ENCODE measurements at places on chromosomes 11 and 22. TPM values are rescaled to one million over a fixed set of nuclear protein-coding genes. Genes with fewer than 3 reads are reported as not detected.

MAP6 gene
- 0.38 TPM for total RNA-seq

DNA sequence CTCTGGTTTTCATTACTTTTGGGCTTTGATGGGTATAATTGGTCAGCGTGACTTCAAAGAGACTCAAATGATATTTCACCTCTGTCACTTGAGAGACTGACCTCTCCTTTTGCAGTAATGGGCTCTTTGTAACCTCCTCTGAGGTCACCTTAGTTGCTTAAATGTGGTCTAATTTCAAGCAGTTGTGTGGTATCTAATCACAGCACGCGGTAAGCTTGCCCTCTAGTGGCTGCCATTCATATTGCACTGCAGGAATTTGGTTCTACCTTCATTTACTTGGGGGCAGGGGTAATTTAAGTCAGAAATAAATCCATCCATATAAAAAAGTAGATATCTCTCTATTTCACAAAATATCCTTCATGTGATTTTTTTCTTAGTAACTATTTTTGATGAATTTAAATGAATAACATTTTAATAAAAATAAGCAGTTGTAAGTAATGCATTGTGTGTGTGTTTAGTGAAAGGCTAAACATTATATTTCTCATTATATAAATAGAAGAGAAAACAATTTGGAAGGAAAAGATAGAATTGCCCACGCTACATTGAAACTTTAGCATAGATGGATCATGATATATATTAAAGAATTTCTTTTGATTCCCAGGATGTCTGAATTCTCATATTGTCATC, 55.0 kb upstream of the ANO3 start:
- no peaks in the 10 kb centered on the region for H3K27me3 ChIP-seq
- H3K4me3 ChIP-seq = no peak overlapping the region
- H3K4me1 ChIP-seq = no peaks in the 10 kb centered on the region
- no peaks in the 10 kb centered on the region for H3K36me3 ChIP-seq
- no peak for DNase-seq
- no peak overlapping the region for H3K27ac ChIP-seq

APOA5 gene
- not detected for total RNA-seq

GRCh38 chr22:22796724-22797123, 90.9 kb upstream of the IGLL5 start:
- no peaks in the 10 kb centered on the region for H3K36me3 ChIP-seq
- no peak for DNase-seq
- no peaks in the 10 kb centered on the region for H3K4me1 ChIP-seq
- H3K4me3 ChIP-seq = no peak overlapping the region
- H3K27me3 ChIP-seq = no peaks in the 10 kb centered on the region
- no peak overlapping the region for H3K27ac ChIP-seq

DNA sequence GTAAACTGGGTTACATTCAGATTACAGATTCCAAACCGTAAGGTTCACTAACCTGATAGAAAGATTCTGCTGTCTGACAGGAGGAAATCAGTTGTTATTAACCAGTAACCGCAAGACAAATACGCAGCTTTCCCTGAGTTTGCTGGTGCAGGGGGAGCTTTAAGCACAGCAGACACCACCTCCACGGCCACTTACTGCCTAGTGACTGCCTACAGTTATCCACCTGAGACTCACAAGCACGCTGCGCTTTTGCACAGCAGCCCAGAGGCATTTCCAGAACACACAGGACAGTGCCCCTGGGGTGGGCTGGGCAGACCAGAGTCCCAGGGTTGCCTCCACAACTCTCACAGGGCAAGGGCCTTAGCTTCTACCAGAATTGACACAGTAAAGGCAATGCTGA, 90.9 kb downstream of the CTTN start:
- DNase-seq = no peak
- H3K4me3 ChIP-seq = no peak overlapping the region
- no peaks in the 10 kb centered on the region for H3K27me3 ChIP-seq
- no peak overlapping the region for H3K27ac ChIP-seq
- no peaks in the 10 kb centered on the region for H3K36me3 ChIP-seq
- H3K4me1 ChIP-seq = no peaks in the 10 kb centered on the region

DNA sequence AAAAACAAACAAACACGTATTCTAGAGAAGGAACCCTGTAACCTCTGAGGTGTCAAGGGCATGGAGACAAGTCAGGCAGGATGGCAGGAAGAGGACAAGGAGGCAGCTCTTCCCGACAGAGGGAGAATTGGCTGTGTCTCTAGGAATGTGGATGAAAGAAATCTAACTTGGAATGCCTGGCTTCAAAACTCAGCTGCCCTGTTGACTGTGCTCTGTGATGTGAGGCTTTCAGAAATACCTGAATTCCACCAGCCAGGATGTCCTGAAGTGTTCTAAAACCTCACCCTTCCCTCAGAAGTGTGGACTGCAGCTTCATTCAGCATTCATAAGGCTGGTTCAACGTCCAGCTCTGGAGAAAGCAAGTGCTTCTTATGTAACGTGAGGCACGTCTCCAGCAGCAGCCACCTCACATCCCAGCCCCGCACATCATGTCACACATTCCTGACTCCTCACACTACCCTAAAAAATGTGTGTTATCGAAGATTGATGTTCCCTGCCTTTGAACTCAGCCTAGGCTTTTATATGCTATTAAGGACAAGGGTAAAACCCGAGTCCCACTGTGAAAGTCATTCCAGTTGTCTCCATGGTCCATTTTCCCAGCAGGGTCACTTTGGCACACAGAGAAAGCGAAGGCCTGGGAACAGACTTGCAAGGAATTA, 398.9 kb downstream of the ETS1 start:
- no peak overlapping the region for H3K4me3 ChIP-seq
- DNase-seq = no peak

DNA sequence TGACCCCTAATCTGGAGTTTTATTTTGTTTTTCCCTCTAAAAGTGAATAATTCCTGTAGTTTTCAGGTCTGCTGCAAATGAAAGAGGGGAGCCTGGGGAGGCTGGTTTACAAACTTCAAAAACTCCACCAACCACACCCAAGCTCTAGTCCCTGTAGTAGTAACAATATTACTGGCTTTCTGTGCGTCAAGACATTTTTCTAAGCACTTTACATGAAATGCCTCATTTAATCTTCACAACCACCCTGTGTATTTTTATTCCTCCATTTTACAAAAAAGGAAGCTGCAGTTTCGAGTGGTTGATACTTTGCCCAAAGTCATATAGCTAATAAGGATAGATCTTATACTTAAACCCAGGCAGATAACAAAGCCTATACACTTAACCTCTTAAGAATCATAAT, 23.5 kb downstream of the CTNND1 start:
- H3K36me3 ChIP-seq = peaks cover 25% of the 10 kb centered on the region
- peaks cover 100% of the 10 kb centered on the region for H3K4me1 ChIP-seq
- no peak for DNase-seq
- peak overlapping the region; percentile 68 for H3K27ac ChIP-seq
- no peaks in the 10 kb centered on the region for H3K27me3 ChIP-seq

FAM111B gene
- total RNA-seq = 4.2 TPM

POLD3 gene
- total RNA-seq = 13.8 TPM

DNA sequence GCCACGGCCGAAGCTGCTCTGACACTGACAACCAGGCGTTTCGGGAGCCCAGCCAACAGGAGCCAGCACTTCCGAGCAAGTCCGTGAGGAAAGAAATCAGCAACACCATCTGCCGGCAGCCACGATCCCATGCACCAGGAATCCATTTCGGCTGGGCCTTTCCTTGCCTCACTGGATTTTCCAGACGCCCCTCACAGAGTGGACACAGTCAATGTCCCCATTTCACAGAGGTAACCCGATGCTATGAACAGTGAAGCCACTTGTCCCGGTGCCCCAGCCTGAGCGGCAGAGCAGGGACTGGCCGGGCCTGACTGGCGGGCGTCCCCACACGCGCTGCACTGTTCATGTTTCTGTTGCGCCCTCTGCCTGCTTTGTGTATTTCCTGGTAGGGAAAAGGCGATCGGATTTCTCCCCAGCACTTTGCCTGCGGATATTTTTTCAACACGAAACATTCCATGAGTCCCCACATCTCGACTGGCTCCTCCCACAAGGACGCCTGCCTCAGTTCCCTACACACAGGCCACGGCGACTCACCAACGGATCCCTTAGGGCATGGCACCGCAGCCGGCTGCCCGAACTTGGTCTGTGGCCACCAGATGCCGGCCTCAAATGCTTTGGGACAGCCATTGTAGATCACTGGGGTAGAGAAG, 55.3 kb downstream of the TRMU start:
- peak overlapping the region; percentile 72 for H3K27ac ChIP-seq
- H3K4me3 ChIP-seq = no peak overlapping the region
- H3K36me3 ChIP-seq = no peaks in the 10 kb centered on the region
- no peaks in the 10 kb centered on the region for H3K27me3 ChIP-seq

GRCh38 chr11:33057284-33057683, 17.9 kb downstream of the TCP11L1 start:
- H3K36me3 ChIP-seq = peaks cover 92% of the 10 kb centered on the region
- no peaks in the 10 kb centered on the region for H3K27me3 ChIP-seq
- H3K27ac ChIP-seq = no peak overlapping the region
- no peak for DNase-seq

PIM3 gene
- 53.2 TPM for total RNA-seq

CYB5R3 gene
- total RNA-seq = 81.6 TPM

DNA sequence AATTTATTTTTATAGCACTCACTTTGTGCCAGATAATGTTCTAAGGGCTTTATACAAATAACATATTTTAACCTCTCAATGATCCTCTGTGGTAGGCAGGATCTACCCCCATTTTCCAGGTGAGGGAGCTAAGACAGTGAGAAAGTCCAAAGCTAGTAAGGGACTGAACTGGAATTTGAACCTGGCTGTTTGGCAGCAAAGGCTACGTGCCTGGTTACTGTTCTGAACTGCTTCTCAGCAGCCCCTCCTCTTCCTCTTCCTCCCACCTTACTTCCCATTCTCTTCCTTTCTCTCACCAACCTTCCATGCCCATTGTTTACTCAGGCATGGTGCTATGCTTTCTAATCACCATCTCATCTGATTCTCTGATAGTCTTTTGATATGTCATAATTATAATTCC, 82.0 kb downstream of the INSC start:
- no peak overlapping the region for H3K4me3 ChIP-seq
- no peaks in the 10 kb centered on the region for H3K36me3 ChIP-seq
- no peak overlapping the region for H3K27ac ChIP-seq
- DNase-seq = no peak
- H3K4me1 ChIP-seq = no peaks in the 10 kb centered on the region
- H3K27me3 ChIP-seq = no peaks in the 10 kb centered on the region

DNA sequence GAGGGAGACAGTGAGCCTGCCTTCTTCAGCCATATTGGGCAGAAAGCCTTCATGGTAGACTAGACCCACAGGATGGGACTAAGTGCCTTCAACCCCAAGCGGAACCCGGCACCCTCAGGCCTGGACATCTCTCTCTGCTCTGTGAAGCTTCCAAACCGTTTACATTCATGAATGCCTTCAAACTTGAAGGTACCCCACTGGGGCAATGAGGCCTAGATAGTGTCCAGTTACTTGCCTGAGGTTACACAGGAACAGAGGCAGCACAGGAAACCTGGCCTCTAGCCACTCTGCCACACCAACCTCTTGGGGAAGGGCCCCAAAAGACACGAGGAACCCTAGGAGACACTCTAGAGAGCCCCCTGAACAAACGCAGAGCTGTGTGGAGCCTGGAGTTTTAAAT, 14.5 kb upstream of the CYP2R1 start:
- no peak overlapping the region for H3K4me3 ChIP-seq
- no peaks in the 10 kb centered on the region for H3K36me3 ChIP-seq
- DNase-seq = no peak

Data from esophagus squamous epithelium (tissue), 5 donors.